ENCODE measurements at places on chromosomes 2 and 18. TPM values are rescaled to one million over a fixed set of nuclear protein-coding genes. Genes with fewer than 3 reads are reported as not detected.
A peak's percentile ranks its signal among the peaks of the same experiment; 100 is the strongest.

DNA sequence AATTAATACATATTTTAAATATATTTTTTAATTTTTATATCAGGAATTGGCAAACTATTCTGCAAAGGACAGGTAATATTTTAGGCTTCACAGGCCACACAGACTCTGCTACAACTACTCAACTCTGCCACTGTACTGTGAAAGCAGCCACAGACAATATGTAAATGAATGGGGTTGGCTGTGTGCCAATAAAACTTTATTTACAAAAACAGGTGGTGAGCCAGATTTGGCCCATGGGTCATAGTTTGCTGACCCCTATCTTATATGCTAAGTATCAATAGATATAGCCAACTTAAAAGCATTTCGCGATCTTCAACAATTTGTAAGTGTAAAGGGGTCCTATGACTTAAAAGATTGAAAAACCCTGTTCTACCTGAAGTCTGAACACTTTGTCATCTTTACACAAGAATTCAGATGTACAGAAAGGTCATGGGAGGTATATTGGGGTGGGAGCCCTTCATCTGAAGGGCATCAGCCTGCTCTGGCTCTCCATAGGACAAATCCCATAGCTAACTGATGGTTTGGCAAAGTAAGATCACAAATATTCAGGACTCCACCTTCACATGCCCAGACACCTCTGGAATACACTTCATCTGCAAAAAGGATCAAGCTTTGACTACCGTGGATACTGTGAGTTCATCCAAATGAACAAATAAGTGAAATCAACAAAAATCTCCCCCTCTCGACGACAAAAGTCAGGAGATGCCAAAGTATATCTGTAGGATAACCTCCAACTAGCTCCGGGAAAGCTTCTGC is 65.9 kb downstream of the C1D start:
- DNase-seq: no peak

DNA sequence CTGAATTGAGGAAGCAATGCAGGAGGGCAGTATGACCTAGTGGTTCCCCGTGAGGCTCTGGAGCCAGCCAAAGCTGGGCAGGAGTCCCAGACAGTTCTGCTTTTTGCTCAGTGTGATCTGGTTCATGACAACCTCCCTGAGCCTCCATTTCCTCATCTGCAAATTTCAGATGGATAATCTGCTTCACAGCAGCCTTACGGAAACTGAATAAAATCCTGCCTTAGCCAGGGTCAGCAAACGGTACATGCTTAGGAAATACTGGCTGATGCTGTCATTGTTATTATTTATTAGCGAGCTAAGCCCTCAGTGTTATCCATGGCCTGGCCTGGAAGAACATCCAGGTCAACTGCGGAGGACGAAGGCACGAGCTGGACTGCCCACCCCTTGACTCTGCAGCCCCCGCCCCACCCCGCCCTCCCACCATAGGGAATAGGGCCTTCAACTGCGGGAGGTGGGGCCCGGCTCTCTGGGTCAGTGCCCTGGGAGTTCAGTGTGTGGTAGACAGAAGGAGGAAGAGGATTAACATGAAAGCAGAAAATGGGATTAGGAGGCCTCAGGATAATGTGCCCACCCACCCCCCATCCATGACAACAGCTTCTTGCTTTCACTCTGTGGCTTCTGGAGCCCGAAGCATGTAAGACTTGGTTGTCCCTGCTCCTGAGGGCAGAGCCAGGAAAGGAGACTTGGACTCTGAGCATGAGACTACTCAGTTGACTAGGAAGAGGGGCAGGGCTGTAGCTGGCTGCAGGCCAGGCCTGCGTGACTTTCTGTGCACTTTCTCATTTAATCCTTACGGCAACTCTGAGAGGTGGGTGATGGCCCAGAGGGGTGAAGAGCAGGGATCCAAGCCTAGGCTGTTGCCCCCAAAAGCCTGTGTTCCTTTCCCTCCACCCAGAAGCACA is 13.1 kb downstream of the PKDCC start:
- DNase-seq: peak; percentile 57

- no peak for DNase-seq
These were observed 32.8 kb downstream of the MAIP1 start for GRCh38 chr2:199988151-199988550.

The DAW1 gene
- not detected for total RNA-seq
